ENCODE measurements at places on chromosomes 16 and 17.

- DNase-seq = no peak
Observed at GRCh38 chr17:36768394-36768793, 167.0 kb downstream of the MRM1 start.

- DNase-seq = no peak
Observed at GRCh38 chr16:85986931-85987749, 88.2 kb downstream of the IRF8 start.

DNA sequence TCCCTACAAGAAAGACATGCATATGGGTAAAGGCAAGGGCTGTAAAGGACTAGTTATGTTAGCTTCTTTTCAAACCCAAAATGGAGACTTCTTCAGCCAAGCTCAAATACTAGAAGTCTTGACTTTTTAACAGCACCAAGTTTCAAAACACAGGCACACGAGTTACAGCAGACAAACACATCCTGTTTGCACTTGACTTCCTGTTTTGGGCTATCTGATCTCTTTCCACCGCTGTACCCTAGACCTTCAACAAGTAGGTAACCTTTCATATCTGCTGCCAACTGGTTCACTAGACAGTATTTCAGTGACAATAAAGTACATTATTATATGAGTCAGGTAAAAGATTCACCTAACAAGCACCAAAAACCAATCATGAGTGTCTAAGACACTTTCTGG lies 12.3 kb downstream of the RFFL start:
- DNase-seq = no peak

DNA sequence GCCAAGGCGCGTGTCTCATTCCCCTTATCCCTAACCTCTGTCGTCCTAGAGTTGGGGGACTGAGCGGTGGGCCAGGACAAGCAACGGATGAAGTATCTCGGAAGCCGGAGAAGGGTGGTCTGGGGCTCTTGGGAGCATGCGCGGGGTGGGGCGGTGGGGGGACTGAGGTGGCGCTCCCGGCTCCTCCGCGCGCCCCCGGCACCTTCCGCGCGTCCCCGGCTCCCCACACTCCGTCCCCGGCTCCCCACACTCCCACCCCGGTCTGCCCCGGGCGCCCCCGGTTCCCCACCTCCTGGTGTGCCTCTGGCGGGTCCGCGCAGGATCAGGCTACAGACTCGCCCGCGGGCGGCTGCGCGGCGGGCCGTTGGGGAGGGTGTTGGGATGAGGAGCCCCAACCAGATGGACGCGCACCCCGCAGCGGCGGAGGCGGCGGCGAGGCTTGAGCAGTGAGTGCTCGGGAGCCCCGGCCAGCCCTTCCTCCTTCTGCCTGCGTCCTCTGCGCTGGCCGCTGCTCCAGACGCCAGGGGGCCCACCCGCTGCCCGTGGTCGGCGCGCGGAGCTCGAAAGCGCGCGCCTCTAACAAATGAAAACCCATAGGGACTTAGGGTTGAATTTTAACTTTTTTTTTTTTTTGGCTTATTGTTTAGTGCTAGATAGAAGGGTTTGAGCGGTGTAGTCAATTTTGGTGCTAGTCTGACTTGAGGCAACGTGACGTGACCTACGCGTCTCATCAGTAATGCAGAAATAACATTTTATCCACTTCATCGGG lies 5.6 kb upstream of the CRYM start:
- peak; percentile 64 for DNase-seq

DNA sequence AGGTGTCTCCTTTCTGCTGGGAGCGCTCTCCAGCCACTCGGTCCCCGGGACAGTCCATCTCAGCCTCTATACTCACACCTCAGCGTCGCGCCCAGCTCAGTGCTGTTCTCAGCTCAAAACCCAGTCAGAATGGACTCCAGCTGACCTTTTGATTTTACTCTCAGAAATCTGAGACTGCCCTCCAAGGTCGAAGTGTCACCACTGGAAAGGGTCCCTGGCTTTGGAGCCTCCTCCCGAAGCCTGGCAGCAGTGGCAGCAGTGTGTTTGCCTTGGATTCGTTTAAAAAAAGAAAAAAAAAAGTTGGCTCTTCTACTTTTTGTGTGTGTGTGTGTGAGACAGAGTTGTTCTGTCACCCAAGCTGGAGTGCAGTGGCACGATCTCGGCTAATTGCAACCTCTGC lies 10.4 kb downstream of the KLHL36 start:
- DNase-seq = no peak

DNA sequence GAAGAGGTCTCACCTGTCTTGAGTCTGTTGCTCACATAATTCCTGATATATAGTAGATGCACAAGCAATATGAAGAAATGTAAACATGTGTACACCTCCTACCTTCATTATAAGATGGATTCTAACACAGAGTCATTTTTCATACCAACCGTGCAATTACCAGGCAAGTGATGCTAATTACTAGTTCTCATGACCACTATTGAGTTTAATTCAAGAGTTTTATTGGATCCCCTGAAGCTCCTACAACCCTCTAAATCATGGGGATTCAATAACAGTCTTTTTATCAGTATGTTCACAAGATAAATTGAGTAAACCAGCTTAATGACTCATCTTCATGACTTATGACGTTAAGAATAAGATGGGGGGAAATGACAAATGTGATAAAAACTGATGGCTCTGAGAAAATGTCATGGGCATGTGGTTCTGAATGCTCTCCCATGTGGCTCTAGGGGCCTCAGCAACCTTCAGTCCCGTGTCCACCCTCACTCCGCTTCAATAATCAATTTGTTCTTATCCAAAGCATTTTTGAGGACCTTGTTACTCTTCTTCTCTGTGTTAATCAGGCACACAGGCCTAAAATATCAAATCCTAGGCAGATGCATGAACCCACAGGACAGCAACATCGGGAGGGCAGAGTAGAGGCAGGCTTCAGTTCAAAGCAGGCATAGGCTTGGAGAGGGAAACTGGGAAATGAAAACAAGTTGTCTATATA lies 42.8 kb downstream of the PRAC1 start:
- no peak for DNase-seq

GRCh38 chr17:72790190-72790589 lies 302.3 kb downstream of the SLC39A11 start:
- DNase-seq = no peak

DNA sequence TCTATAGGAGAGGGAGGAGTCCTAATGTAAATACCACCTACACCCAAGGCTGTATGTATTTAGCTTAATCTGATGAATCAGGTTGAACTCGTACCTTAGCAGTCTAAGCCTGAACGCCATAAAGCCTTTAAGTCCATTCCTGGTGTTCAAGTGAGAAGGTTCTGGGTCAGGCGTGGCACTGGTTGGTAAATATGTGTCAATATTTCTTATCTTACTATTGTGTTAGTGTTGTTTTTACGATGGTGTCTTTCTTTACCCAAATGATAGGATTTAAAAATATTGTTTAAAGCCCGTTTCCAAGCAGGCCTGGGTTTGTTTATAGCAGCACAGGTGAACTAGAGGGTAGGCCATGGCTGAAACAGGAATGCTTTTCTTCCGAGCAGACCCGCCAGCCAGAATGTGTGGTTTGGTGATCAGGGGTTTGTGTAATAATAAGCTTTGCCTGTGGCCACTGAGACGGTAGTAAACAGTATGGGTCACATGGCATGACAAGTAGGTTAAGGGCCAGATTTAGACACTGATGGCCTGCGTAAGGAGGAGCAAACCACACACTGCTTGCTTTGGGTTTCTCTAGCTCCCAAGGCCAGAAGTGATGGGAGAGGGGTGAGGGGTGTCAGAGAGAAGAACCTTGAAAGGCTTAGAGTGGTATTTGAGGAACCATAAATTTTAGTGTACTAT lies 3.3 kb downstream of the TMEM94 start:
- DNase-seq = peak; percentile 64

DNA sequence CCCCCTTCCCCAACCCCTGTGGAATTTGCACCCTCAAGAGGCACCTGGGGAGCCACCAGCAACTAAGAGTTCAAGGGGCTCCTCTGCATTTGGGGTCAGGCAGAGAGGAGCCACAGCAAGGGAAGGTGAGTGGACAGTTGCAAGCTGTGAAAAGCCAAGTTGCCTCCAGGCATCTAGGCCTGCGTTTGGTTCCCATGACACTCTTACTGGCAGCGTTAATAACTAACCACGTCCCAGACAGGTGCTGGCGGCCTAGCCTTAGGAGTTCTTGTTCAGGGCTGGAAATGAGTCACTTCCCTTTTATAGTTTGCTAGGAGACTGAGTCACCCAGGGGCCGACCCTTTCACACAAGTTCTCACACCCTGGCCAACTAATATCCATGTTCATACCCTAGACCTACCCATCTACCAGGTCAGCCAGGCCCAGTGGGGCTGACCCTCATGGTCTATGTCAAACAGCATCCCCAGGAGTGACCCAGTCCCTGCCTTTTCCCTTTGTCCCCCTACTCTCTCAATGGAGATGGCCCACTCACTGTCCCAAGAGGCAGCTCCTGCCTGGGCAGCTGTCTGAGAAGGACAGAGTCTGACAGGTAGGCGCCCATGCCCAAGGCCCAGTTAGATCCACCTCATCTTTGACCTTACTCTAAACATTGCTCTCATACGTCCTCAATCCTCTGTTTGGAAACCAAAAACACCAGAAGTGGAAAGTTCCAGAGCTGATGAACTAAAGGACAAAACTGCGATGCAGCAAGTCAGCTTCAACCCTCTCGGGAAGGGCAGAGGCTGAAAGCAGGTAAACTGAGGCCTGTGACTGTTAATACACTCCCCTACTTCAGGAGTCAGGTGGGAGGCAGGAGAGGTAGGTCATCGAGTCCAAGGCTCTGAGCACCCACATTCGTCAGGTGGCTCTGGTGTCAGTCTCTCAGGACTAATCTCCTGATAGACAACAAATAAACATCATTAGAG lies 300.6 kb downstream of the SOX9 start:
- peak; percentile 96 for DNase-seq

DNA sequence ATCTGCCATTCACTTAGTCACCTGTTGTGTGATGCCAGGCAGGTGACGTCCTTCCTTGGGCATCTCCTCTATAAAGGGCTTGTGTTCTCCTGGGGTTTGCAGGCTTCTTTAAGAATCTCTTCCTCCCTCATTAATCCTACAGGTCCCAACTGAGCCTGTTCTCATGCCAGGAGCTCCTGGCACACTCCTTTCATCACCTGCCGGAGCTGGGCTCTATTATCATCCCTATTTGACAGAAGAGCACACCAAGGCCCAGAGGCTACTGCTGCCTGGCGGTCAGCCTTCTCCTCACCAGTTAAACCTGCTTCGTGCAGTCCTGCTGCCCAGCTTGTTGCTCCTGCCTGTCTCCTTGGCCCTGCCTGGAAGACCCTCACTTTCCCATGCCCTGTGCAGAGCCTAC lies 51.2 kb downstream of the RAI1 start:
- no peak for DNase-seq

DNA sequence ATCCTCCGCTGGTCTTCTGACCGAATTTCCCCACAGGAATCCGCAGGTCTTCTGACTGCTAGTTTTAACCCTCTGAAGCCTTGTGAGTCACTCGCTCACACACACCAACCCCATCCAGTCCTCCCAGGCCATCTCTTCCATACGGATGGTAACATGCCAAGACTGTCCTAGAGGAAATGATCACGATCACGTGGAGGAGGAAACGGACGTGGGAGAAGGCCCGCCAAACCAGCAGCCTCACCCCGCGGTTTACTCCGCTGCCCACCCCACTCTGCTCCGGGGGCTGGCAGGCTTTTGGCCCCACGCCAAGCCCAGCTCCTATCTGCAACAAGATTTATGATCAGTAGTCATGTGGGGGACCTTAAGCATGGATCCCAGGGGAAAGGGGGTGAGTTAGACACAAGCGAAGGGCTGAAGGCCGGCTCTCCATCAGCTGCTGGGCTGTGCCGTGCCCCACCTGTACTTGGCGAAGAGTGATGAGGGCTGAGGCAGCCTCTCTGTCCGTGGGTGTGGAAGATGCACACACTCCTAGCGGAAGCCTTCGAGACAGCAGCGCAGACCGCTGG lies 1.5 kb upstream of the FAAP100 start:
- peak; percentile 51 for DNase-seq

DNA sequence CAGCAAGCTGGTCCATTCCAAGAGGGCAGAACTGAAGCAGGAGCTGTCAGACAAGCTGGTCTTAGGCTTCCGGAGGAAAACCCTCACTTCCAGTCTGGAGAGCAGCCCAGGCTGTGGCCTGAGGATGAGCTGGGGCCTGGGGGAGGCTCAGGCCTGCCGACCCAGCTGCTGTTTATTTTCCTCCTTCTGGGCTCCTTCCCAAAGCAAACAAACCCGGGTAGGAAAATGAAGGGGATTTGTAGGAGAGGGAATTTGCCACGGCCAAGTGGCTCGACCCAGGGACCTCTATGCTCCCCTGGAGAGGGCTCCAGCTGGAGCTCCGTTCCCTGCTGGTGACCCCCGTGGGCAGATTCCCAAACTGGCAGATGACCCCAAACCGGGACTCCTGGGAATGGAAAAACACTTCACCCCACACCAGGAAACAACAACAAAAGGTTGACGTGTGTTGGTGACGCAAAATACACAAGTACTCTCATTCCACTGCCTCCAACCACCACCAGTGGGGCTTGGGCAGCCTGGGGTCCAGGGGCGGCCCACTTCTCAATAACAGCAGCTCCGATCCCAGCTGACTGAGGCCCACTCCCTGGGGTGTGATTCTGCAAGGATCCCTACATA lies 8.8 kb downstream of the JUP start:
- no peak for DNase-seq

DNA sequence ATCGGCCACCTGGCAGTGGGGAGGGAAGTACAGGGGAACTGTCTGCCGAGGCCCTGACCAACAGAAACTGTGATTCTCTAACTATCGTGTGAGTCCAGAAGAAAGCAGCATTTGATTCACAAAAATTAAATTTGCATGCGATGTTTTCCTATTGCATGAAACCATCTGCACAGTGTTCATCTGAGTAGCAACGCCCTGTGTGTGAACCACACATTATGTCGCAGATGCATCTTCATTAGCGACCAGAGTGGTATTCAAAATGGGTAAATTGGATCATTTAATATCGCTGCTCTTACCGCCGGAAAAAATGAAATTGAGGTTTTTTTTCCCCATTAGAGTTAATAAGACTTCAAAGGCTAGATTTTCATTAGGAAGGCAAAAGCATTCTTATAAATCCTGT lies 260.6 kb downstream of the ABCC12 start:
- no peak for DNase-seq

- DNase-seq = no peak
Observed at GRCh38 chr16:88323546-88324330, 59.0 kb upstream of the ZNF469 start.

GRCh38 chr16:81758376-81758775 lies 20.7 kb upstream of the PLCG2 start:
- DNase-seq = peak; percentile 63

- no peak for DNase-seq
Observed at GRCh38 chr16:31194898-31195297, 7.7 kb downstream of the PYCARD start.
